ENCODE measurements at places on chromosomes 1 and 21. TPM values are rescaled to one million over a fixed set of nuclear protein-coding genes. Genes with fewer than 3 reads are reported as not detected.

- DNase-seq: no peak
These were observed 24.4 kb downstream of the EFCAB7 start for GRCh38 chr1:63547621-63548294.

- DNase-seq: no peak
These were observed 32.1 kb upstream of the OPRD1 start for GRCh38 chr1:28779751-28780408.

DNA sequence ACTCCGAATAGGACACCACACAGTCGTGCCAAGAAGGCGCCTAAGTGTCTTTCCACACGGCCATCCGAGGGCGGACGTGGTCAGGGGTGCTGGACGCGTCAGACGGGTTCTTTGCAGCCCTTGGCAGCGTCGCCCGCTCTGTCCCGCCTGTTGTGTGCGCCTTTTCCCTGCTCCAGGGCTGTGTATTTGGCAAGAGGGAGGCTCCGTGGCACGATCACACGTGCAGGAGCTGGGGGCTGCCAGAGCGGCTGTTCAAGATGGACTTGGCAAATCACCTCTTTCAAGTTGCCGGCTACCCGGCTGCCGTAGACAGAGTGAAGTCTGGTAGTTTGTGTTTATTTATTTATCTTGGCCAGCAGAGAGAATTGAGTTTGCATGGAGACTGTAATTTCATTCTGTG, 31.9 kb downstream of the PRKCZ start:
- DNase-seq: no peak

DNA sequence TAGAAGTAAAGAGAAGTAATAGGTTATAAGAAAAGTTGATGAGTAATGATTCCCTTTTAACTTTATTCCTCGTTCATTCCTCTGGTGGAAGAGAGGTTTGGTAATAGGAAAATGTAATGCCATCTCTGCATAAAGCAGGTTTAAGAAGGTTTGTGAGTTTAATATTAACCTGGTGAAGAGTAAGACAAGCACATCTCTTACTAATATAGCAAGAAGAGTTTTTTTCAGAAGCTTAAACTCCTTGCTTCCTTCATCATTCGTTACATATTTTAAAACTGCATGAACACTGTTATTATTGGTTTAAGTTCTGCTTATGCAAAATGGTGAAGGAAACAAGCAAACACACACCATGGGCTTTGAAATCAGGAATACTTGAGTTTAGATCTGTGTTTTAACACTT, 9.2 kb upstream of the PLA2G4A start:
- no peak for DNase-seq

DNA sequence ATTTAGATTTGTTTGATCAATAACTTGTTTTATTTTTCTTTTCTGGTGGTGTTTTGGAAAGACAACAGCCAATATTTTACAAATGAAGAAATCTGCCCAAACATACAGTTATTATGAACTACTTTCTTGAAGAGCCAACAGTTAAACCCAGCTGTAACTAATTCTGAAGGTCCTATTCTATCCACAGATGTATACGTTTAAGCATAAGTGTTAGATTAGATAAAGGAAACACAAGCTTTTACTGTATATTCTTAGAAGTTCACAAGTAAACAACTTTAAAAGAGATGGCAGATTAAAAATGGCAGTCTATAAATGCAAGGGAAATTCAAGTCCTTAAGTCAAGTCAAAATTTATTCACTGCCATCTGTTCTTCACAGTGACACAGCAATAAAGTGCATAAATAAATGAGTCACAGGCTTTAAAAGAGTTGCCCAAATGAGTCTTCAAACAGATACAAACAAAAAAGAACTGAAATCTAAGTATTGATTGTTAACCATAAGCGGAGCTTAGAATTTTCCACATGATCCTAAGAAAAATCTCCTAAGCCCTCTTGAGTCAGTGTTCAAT, 49.9 kb upstream of the KCNH1 start:
- no peak for DNase-seq

GRCh38 chr1:25530186-25531081, 13.0 kb upstream of the LDLRAP1 start:
- no peak for DNase-seq

DNA sequence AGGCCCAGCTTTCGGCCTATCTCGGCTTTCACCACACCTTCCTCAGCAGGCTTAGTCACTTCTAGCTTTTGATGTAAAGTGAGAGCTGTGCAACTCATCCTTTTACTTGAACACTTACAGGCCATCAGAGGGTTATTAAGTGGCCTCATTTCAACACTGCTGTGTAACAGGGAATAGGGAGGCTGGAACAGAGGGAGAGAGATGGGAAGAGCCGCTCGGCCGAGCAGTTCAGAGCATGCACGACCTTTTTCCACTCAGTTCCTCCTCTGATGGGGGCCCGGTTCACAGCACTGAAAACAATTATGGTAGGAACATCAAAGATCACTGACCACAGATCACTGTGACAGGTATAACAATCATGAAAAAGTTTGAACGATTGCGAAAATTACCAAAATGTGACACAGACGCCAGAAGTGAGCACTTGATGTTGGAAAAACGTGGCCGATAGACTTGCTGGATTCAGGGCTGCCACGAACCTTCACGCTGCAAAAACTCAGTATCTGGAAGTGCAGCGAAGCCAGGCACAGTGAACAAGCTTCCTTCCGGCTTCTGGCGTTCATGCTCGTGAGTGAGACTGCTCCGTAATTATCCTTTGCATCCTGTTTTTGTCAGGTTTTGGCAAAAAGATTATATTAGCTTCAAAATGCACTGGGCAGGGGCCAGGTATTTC, 28.6 kb downstream of the AGPAT3 start:
- no peak for DNase-seq

DNA sequence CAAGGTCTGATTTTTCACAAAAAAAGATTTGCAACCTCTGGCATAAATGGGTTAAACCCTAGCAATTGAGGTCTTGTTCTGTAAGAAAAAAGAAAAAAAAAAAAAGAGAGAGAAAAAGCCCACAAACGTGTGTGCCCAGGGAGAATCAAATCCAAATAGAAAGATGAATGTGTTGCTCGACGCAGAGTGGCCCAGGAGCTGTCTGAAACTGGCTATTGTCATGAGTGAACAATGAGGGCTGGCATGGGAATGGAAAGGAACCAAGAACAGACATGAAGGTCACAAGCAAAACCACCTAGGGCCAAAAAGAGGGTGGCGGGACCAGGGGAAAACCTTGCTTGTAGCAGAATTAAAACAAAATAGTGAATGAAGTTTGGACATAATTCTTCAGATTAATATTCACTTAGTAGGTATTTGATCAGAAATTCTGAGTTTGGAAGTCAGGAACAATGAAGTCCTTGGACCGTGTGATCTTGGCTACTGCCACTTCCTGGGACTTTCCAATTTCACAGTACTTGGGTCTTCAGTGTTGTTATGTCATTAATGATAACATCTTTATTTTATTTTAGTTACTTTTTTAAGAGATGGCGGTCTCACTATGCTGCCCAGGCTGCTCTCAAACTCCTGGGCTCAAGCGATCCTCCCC, 3.1 kb downstream of the ENO1 start:
- DNase-seq: no peak

- DNase-seq: peak; percentile 52
These were observed 24.1 kb downstream of the MEGF6 start for GRCh38 chr1:3586986-3587759.

GRCh38 chr21:25939396-25939761, 204.6 kb downstream of the GABPA start:
- DNase-seq: peak; percentile 88

DNA sequence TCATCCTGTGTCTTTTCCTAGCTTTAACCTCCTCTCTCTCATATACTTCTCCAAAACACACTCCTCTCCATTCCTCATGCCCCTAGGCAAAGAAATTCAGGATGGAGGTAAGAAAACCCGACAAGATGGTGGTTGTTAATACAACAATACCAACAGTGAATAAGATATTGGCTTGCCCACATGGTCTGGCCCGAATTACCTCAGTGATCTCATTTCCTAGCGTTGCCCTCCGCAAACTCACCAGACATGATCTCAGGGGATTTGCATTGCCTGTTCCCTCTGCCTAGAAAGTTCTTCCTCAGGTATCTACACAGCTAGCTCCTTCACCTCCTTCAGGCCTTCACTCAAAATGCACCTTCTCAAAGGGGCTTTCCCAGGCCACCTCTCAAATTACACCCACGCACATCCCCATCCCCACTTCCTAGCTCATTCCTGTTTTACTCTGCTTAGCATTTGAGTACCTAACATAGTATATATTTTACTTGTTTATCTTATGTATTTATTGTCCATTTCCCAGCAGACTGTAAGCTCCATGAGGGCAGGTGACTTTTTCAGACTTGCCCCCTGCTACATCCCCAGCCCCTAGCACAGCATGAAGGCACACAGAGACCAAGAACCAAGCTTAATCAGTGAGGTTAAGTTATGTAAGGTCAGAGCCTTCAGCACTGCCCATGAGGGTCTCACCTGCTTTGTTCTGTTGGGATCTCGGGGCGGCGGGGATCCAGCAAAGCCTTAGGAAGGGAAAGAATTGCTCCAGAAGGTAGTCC, 10.2 kb upstream of the UBR4 start:
- no peak for DNase-seq

DNA sequence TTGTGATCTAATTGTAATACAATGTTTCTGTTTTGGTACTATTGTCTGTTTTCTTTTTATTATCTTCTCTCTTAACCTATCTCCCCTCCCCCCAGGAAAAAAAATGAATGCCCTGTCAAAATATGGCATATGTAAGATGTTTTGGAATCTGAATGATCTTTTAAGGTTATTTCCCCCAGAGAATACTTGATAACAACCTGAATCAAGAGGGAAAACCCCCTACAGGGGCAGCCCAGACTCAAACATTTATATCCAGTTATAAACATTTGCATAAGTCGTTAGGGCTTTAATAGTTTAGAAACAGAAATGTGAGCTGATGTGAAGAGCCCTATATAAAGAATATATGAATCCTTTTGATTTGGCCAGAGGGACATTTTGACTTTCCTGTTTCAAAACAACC, 169.5 kb downstream of the VAV3 start:
- DNase-seq: no peak

GRCh38 chr1:24709791-24710441, 35.3 kb upstream of the CLIC4 start:
- no peak for DNase-seq

DNA sequence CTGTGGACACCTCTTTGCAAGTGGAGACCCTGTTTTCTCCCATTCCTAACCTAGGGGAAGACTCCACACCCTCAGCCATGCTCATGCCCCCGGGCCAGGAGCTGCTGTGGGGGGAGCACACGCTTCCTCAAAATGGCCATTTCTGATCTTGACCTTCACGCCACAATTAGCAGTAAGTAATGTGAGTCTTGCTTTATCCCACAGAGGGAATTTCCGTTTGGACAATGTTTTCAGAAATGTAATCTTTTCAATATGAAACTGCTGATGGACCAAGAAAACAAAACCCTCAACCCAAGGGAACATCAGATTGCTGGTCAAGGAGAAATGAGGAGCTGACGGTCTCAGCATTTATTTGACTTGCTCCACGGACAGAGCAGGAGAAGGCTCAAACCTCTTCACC, 8.3 kb upstream of the KCNE1 start:
- DNase-seq: no peak

GRCh38 chr1:38088366-38088765, 41.8 kb upstream of the POU3F1 start:
- DNase-seq: peak; percentile 12

DNA sequence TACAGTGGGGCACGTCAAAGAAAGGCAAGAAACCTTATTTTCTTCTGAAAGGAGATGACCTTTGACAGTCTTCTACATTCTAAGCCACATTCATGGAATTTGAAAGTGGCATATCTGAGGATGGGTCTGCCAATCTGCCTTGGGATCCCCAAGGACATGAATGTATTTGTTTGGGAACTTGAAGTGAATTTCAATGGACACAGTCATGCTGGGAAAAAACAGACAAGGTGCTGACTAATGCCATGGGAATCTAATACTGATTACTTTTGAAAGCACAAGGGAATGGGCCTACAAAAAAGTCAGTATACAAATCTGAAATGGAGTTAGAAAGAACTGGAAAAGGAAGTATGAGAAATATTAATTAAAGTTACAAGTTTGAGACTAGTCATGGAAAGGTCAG, 128.8 kb downstream of the KCNJ6 start:
- DNase-seq: peak; percentile 11

- peak; percentile 49 for DNase-seq
These were observed 17.5 kb upstream of the ETV3 start for GRCh38 chr1:157155658-157156057.

DNA sequence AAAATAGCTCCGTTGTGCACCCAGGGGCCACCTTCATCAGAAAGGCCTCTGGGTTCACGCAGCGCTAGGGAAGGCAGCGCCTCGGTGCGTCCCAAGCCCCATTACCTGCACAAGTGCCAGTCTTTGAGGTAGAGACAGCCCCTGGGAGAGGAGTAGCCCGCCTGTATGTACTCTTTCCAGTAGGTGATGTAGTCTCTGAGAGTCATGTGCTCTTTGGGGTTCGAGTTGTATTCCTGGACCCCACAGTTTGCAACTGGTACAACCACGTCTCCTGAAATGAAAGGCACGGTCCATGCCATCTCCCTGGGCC, 601 bp downstream of the JMJD4 start:
- no peak for DNase-seq

DNA sequence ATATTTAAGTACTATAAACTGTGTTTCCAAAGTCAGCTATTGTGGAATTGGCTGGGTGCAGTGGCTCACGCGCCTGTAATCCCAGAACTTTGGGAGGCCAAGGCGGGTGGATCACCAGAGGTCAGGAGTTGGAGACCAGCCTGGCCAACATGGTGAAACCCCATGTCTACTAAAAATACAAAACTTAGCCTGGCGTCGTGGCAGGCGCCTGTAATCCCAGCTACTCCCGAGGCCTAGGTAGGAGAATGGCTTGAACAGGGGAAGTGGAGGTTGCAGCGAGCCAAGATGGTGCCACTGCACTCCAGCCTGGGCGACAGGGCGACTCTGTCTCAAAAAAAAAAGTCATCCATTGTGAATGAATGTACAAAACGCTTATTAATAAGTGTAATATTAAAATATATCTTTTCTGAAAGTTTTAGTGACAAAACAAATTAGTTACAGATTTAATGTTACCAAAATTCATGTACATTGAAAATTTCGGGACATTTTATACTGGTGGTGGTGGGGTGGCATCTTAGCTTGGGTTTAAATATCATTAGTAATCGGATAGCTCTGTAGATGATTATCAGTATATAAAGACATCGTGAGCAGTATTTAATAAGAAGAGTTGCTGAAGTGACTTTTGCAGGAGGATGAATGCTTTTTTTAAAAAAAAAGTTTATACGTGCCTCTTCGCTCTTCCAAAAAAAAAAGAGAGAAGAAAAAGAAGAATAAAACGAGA, 503 bp upstream of the SRSF11 start:
- no peak for DNase-seq

- no peak for DNase-seq
These were observed 59.9 kb downstream of the ZBTB18 start for GRCh38 chr1:244111027-244111426.

GRCh38 chr1:1358433-1359271, at the start of gene MXRA8:
Gene MXRA8, minus strand, starts transcription at chr1:1358555. Its CDS starts 51 bp downstream, at chr1:1358504.
- DNase-seq: peak; percentile 97

GRCh38 chr1:31483012-31483946, 70.3 kb downstream of the SERINC2 start:
- DNase-seq: peak; percentile 50

- no peak for DNase-seq
These were observed 38.4 kb downstream of the FYB2 start for GRCh38 chr1:56780826-56781225.

The FMO5 gene
- total RNA-seq: 14.0 TPM

The C1orf50 gene
- 4.8 TPM for total RNA-seq

The UBE2U gene
- not detected for total RNA-seq

The PRELP gene
- 7.0 TPM for total RNA-seq

The NCAM2 gene
- 11.1 TPM for total RNA-seq

The CCNL2 gene
- 106 TPM for total RNA-seq

The DSCAM gene
- total RNA-seq: 0.24 TPM

The MACF1 gene
- 584 TPM for total RNA-seq

The CNR2 gene
- under 0.01 TPM for total RNA-seq

The CD53 gene
- 30.1 TPM for total RNA-seq

The C1orf141 gene
- 2.6 TPM for total RNA-seq

The ANXA9 gene
- total RNA-seq: not detected

The TDRKH gene
- total RNA-seq: 6.7 TPM

Measured in umbilical cord (tissue), 2 donors.